ENCODE measurements at places on chromosomes 11 and 22.

DNA sequence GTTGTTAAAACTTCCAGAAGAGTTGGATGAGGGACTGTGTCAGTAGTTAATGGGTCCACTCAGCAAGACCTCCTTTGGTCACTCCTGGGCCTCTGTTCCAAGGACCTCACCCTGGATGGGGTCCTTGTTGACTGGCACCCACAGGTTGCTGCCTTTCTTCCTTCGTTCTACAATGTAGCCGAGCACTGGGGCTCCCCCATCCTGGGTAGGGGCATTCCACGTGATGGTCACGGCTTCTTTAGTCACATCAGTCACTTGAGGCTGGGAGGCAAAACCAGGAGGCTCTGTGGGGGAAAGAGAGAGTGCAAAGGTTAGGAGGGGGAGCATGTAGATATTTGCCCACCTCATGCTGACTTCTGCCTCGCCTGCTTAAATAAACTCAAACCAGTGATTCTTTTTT lies 12.0 kb downstream of the TMEM86A start:
- no peak for DNase-seq

GRCh38 chr11:71948314-71949027 lies 19.6 kb downstream of the RNF121 start:
- no peak for DNase-seq

DNA sequence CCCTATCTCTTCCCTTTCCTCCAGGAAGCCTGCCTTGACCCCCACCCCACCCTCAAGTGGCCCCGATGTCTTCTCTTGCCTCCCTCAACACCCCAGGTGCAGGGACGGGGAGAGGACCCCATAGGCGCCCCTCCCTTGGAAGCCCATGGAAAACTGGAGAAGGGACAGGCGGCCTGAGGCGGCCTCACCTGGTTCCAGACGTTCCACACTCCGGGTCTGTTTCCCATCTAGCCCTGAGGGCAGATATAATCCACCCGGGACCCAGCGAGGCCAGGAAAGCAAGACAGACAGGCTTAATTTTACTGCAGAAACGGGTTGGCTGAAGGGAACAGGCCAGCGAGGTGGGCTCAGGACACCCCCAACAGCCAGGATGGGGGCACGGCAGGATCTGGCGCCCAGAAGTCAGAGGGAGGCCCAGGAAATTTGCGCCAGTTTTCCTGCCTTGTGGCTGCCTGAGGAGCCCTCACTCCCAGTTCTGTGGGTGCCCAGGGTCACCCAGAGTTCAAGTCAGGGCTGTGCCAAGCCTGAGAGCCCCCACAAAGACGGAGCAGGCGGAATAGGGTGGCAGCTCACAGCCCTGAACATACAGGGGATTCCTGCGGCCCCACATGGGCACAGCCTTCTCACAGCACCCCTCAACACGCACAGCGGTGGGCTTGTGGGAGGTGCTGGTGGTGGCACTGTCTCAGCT lies 3.0 kb upstream of the SIGIRR start:
- DNase-seq, result no peak

DNA sequence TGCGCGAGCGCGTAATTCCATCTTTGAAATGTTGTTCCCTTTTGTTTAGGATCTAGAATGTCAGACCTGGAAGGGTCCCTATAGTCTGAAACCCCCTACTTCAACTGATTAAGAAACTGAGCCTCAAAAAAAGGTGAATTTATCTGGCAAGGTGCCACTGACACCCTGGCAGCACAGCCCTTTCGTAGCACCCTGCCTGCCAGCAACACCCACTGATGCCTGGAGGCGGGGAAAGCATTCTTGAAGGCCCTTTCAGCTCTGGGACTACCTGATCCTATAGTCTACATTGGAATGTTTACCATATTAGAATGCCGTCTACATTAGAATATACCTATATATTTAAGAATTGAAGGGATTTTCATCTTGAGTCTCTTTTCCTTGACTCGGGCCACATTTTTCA lies 542.3 kb downstream of the BUD13 start:
- no peak for DNase-seq

DNA sequence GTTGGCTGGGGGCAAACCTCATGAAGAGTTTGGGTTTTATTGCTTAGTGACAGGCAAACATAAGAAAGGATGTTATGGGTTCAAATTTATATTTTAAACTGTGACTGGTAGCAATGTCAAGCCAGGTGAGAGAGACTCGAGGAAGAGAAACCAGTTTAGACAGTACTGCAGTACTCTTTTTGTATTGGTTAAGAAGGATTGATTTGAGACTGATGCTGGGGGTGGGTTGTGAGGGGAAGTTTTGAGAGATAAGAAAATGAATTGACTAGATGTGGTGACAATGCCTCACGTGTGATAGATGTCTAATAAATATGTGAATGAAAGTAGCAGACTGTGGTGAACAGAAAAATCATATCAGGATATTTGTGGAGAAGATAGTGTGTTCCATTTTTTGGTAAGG lies 142.4 kb downstream of the DDX10 start:
- no peak for DNase-seq

DNA sequence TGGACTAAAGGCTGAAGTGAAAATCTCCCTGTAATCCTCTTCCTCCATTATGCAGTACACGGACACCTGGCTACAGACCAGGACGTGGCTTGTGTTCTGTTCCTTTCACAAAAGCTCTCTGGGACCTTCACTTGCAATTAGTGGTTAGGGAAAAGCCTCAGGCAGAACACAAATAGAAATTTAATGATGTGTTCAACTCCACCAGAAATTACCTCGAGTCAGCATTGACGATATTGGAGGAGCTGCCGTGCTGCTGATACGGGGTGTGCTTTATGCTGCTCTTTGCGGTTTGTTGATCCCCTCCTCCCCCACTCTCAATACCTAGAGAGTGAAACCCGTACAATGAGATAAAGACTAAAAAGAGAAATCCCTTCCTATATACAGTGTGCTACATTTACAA lies 48.9 kb downstream of the POLD3 start:
- DNase-seq, result no peak

DNA sequence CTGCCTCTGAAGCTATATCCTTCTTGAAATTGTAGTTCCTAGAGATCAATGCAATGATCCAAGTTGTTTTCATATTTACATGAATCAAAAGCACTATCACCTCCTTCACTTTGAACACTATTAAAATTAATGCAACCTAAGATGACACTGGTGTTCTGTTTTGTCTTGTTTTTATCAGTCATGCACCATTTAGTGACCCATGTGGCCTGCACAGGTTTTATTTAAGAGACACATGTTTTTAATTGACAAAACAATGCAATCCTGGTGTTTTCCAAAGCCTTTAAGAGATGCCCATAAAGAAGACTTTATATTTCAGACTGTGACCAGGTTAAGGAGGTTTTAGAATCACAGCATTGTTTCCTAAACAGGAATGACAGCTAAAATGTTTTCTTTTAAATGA lies 177.5 kb downstream of the FAM181B start:
- DNase-seq, result no peak

- DNase-seq, result no peak
Measured at GRCh38 chr11:16769386-16769785, 30.9 kb downstream of the C11orf58 start.

GRCh38 chr11:58188770-58189169 lies at the start of gene OR9Q2:
Gene OR9Q2 (plus strand): TSS chr11:58189070. CDS start chr11:58190491, 1,421 bp downstream.
- no peak for DNase-seq

- DNase-seq, result no peak
Measured at GRCh38 chr11:103114836-103115235, 5.6 kb downstream of the DYNC2H1 start.

DNA sequence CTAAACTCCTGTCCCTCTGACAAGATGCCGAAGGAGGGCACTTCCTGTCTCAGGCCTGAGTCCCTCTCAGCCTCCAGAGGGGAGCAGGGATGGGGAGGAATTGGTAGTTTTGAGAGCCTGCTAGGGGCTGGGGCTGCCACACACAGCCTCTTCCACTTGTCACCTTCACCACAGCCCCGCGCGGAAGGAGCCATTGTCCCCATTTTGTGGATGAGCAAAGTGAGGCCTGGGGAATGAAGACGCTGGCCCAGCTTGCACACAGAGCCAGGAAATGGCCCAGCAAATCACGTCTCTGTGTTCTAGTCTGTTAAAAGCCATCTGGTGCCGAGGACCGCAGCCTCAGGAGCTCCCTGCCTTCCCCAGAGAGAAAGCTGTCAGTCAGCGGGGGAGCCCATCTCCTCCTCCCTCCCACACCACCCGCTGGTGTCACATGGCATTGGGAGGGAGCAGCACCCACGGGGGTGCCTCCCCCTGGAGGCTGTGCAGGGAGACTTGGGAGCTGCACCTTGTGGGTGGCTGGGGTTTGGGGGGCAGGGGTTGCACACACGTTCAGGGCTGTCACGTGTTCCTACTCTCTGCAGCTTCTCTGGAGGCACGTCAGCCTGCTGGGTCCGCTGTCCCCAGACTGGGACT lies 34.6 kb downstream of the RASD2 start:
- DNase-seq, result no peak

GRCh38 chr11:62129590-62130282 lies 5.9 kb downstream of the INCENP start:
- DNase-seq, result no peak

DNA sequence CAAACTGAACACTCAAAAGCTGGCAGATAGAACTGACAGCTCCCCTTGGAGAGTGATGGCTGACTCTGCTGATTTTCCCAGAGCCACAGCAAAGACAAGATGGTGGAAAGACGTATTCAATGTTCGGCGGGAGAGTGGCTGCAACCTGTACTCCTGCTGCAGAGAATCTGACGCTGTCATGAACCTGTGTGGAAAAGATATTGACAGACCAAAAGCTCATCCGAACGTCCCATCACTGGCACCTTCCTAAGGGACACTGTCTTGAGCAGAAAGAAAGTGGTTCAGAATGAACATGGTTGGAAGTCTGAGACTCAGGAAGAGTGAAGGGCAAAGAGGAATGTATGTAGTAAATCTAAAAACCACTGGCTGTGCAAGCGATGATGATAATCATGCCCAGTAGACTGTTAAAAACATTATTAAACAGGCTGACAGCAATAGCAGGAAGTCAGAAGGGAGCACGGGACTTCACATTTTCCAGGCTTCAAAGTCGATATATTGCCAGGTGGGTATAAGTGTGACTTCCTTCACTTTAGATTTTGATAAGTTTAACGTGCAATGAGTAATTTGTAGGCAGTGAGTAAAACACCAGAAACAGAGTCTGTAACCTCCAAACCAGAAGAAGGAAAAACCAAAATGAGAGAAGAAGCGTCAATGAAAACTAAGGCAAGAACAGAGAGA lies 6.2 kb upstream of the IL17REL start:
- no peak for DNase-seq
